ENCODE measurements at places on chromosomes 1 and 21.

DNA sequence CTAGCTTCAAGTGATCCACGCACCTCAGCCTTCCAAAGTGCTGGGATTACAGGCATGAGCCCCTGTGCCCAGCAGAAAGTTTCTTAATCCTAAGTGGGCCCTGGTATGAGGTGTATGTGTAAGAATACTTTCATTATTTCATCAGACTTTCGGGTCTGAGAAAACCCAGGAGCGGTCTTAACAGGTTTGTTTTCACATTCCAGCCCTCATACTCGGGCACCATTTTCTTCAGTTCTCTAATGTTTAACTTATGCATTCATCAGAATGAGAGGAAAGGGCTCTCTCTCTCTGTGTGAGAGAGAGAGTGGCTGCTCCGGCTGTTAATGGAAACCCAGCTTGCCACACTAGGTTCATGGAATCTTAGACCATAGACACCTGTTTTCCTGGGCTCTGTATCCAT, 4.2 kb upstream of the PADI1 start:
- DNase-seq = no peak

GRCh38 chr21:36028127-36029069, 31.9 kb downstream of the SETD4 start:
- DNase-seq = peak; percentile 88

DNA sequence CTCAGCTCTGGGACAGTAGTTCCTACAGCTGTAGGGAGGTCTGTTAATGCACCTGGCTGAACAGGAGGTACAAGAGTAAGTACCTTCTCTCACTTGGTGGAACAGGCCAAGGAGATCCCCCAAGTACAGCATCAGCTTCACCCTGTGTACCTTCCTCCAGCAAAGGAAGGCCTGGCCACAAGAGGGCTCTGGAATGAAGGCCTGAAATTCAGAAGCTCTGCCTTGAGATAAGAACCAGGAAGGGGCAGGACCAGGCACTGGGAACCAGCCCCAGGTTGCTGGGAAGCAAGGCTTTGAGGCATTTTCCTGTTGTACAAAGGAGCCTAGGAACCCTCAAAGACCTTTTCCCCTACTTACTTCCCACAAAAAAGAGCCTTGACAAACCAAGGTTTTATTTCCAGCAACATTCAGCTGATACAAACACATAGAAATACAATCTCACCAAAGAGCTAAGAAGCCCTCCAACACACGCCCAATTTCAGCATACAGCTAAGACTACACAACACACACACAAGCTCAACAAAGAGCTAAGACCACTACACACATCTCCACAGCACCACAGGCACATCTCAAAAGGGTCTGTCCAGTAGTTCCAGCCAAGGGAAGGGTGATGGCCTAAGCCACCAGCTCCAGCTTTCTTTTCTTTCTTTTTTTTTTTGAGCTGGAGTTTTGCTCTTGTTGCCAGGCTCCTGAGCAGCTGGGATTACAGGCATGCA, 23.5 kb downstream of the F11R start:
- DNase-seq = peak; percentile 74

- no peak for DNase-seq
These were observed 259.2 kb downstream of the ADGRL2 start for GRCh38 chr1:82059959-82060358.

DNA sequence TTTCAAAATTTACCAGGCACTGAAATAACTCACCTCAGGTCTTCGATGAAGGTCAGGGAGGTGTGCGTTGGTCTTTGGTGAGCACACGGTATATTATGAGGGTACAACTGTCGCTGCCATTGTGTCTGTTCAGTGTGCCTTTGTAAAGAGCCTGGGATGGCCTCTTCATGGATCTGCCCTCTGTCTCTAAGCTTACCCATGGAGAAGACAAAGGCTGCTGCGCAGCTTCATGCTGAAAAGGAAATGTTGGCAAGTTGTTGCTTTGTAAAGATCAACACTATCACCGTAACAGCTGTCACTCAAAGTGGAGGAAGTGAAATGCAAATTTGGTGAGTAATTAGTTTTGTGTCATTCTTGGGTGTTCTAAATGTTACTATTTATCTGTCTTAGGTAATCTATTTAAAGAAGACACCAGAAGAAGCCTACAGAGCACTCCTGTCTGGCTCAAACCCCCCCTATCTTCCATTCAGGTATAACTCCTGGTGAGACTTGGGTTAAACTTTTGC, 71.6 kb downstream of the CDC14A start:
- no peak for DNase-seq

- DNase-seq = no peak
These were observed 31.0 kb downstream of the IL12RB2 start for GRCh38 chr1:67338642-67339041.

DNA sequence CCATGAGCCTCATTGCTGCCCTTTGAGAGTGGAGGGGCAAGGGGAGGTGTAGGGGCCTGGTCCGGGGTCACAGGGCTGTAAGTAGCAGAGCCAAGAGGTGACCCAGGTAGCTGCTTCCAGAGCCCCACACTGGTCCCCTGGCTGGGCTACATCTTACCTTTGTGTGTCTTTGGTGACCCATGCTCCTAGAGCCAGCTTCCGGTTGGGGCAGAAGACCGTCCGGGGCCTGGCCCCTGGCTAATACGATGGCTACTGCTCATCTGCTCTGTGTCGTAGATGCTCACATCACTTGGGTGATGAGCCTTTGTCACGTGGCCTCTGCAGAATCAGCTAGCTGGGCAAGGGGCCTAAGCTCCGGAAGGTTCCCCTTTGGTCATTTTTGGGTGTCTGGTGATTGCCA, 20.6 kb downstream of the ABCG1 start:
- DNase-seq = no peak

GRCh38 chr1:226643611-226644540, 95.2 kb downstream of the ITPKB start:
- no peak for DNase-seq

DNA sequence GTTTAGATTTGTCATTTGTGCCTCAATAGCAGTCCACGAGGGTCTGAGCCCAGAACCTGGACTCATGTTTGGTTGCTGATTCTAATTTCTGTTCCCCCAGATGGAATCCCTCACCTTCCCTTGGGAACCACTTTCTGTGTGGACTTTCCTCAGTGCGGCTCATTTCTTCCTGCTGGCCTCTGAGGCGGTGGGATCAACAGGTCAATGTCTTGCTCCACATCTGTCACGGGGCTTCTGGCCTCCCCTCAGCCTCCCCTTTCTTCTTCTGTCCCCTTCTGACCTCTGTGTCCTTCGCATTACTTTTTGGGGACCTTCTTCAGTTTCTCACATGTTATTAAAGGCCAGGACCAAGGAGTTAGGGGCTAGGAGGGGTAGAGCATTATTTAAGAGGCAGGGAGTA, 49.2 kb upstream of the PRELP start:
- DNase-seq = no peak

DNA sequence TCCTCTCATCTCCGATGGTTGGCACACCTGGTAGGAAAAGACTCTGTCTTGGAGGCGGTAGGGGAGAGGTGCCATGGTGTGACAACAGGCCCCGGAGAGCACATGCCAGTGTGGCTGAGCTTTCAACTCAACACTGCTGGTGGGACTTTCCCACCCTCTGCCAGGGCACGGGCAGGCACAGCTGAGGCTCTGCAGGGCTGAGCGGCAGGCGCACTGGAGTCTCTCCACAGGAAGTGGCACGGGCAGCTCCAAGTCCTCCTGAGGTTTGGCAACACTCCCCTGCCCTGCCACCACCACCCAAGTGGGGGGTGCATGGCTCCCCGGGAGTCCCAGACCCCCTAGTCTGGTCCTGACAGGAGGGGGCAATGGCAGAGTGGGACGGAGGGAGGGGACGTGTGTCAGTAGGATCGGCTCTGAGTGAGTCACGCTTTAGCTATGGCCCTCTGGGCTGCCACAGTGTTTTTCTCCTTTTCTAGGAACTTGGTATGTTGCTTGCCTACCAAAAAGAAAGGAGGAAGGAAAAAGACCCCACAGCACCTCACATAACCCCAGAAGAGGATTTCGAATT, 27.3 kb upstream of the EVA1B start:
- DNase-seq = no peak

DNA sequence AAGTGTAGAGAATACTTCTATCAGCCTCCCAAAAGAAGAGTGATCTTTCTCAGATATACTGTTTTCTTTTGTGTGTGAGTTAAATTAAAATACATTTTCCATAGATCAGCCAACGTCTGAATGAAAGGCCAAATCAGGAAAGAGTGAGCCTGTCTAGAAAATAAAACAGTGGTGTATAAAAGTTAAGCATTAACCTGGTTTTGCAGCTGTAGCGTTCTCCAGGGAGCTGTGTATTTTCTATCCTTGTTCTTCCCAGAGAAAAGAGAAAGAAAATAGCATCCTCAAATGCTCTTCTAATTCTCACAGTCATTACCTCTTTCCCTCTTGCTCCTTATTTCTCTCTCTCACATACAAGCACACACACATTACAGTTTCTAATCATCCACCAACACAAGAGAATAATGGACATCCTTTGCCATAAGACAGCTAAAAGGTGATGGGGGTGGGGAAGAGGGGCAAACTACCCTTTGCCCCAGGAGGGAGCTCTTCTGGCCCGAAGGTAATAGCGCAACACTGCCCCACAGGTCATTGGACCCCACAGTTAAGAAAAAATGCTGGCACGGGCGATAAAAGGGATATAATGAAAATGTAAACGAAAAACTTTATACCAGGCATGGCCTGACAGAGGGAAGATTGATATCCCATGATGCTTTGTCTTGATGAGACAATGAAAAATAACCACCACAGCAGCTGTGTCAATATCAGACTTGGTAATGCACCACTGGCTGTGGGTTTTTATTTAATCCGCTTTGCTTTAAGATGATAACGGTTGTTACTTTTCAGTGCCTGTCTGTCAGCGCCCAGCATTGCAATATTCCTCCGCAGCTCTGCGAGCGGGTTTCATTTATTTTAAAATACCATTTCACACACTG, 150.3 kb downstream of the NUF2 start:
- no peak for DNase-seq

DNA sequence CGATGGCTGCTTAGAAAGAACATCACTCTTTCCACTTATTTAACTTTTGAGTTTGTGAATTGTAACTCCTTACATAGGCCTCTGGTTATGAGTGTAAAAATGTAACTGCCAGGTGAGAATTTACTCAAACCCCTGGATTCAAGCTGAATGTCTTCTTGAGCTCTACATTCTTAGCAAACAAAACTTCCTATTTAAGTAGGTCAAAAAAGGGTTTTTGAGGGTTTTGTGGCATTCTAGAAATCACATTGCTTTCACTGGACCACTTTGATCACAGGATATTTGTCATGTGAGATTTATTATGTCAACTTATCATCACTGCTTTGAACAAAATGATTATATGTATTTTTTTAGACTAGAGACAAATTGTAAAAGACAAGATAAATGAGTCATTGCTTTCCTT, 5.7 kb downstream of the IL23R start:
- no peak for DNase-seq

DNA sequence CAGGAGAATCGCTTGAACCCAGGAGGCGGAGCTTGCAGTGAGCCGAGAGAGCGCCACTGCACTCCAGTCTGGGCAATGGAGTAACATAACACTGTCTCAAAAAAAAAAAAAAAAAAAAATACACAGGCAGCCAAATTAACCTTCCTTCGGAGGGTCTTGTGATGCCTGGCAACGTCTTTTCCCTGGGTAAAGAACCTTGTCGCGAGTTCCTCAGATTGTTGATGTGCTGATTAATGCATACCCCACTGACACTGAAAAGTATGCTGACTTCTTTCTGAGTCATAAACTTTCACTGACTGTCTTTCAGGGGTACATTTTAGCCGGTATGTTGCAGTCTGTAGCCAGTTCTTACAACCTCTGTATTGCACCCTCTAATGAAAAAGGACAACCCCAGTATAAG, 95.1 kb upstream of the SOD1 start:
- no peak for DNase-seq

GRCh38 chr1:2534687-2535441, 4.8 kb upstream of the HES5 start:
- DNase-seq = peak; percentile 81

- no peak for DNase-seq
These were observed 264.8 kb upstream of the DUSP10 start for GRCh38 chr1:222006715-222007114.

DNA sequence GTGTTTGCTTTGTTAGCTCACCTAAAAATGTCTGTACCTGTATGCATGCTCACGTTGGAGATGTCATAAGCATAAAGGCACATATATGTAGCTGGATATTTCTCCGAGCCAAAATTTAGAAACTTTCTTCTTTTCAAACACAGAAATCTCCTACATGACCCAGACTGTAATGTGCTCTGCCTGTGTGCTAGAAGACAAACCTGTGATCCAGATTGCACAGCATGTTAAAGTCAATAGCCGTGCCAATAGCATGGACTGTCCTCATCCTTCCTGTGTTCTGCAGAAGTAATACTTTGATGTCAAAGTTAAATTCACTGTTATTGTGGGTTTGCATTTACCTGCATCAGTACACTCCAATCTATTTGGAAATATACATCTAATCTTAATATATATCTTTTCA, 346.2 kb upstream of the ZRANB2 start:
- no peak for DNase-seq
